ENCODE measurements at places on chromosomes 12 and 14. TPM values are rescaled to one million over a fixed set of nuclear protein-coding genes. Genes with fewer than 3 reads are reported as not detected.
A peak's percentile ranks its signal among the peaks of the same experiment; 100 is the strongest.

DNA sequence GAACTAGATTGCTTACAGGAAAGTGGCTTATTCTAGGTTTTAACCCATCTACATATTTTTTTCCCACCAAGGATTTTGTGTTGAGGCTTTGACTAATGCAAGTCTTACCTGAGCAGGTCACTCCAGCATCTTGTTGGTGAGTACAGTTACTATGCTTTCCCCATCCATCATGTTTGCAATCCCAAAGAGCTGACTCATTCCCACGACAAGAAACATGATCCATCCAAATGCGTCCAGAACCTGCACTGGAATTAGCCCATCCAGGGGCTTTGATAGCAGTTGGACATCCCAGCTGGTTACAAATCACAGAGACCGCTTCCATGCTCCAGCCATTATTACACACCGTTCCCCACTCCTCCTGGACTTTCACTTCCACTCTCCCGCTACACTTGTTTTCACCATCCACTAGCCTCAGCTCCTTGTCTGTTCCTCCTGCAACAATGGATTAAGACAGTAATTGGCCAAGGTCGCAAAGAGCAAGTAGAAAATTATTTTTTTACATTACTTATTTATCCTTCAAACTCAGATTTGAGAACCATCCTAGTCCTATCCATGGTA lies 2.5 kb downstream of the CD163 start:
- peak; percentile 9 for DNase-seq

DNA sequence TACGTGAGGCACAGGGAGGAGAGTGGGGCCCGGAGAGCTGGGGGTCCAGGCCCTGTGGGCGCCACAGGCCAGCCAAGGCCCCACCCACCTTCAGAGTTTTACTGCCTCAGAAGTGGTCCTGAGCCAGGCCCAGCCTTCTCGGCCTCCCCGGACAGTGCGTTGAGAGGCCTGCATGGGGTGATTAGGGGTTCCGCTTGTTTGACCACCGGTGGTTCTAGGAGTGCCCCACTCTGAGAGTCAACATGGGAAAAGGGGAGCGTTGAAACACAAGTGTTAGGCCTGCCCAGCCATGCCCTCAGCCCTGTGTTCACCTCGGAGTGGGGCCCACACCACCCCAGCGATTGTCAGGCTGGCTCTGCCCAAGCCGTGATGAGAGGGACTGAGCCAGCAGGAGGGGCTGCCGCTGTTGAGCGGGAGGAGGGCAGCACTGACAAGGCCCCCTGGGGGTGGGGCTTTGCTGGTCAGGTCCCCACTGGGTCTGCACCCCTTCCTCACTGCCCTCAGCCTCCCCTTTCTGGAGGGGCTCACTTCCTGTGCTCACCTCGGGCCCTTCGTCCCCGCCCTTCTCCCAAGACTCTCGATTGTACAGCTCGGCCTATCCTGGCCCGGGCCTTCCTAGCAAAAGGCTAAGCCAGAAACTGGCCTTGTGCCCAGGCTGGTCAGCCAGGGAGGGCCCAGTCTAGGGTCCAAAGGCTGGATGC lies 4.8 kb downstream of the CKB start:
- no peak for DNase-seq

Gene RFC5
- 9.9 TPM for total RNA-seq

Gene FBLN5
- 33.4 TPM for total RNA-seq

Gene EPYC
- not detected for total RNA-seq
